Placental epithelial cell (primary cell): ENCODE measurements at places on chromosomes 12 and 14. TPM values are rescaled to one million over a fixed set of nuclear protein-coding genes. Genes with fewer than 3 reads are reported as not detected.

Gene CGRRF1
- total RNA-seq = 6.7 and 8.8 TPM in 2 replicates

Gene RPS6KA5
- total RNA-seq = 0.76 and 3.1 TPM in 2 replicates

Gene CYP27B1
- total RNA-seq = 2.9 and 3.9 TPM in 2 replicates

Gene ZNF891
- total RNA-seq = 0.76 and 1.2 TPM in 2 replicates

Gene PPFIA2
- not detected in 2 replicates for total RNA-seq

Gene HSPB8
- 46.3 and 63.1 TPM in 2 replicates for total RNA-seq

Gene YBX3
- 177 and 242 TPM in 2 replicates for total RNA-seq

Gene PLEKHH1
- 1.2 and 1.4 TPM in 2 replicates for total RNA-seq

Gene SMCO2
- total RNA-seq = 0.39 TPM in 1 of 2 replicates, not detected in the other

Gene ITGA7
- 0.22 and 0.39 TPM in 2 replicates for total RNA-seq

Gene A2ML1
- 179 and 399 TPM in 2 replicates for total RNA-seq

Gene RNU4-1
- under 0.01 TPM in 2 replicates for total RNA-seq

Gene MDM2
- total RNA-seq = 89.9 and 270 TPM in 2 replicates

Gene KRT2
- not detected in 2 replicates for total RNA-seq

Gene LBHD2
- not detected in 2 replicates for total RNA-seq

Gene PAN2
- total RNA-seq = 25.2 and 42.8 TPM in 2 replicates

Gene MUCL1
- total RNA-seq = not detected in 2 replicates

Gene AGAP2
- total RNA-seq = 0.33 and 0.39 TPM in 2 replicates

Gene CLEC4D
- not detected in 2 replicates for total RNA-seq

Gene SLC25A47
- not detected in 2 replicates for total RNA-seq

Gene MGAT4C
- not detected in 2 replicates for total RNA-seq

Gene IAPP
- total RNA-seq = not detected in 2 replicates

Gene CAPZA3
- 0.79 TPM in 1 of 2 replicates, not detected in the other for total RNA-seq

Gene DDX11
- total RNA-seq = 9.0 and 22.0 TPM in 2 replicates

Gene ALDH1L2
- total RNA-seq = 3.9 and 6.8 TPM in 2 replicates

Gene SERPINA9
- not detected in 2 replicates for total RNA-seq

Gene PTPRQ
- total RNA-seq = under 0.01 TPM in 1 of 2 replicates, not detected in the other

Gene RASSF9
- under 0.01 and 0.76 TPM in 2 replicates for total RNA-seq

Gene MAP1LC3B2
- 0.39 TPM in 1 of 2 replicates, not detected in the other for total RNA-seq

Gene TRHDE
- total RNA-seq = 1.7 and 2.0 TPM in 2 replicates

Gene GPR135
- 2.7 and 2.9 TPM in 2 replicates for total RNA-seq

Gene CD4
- total RNA-seq = 0.98 and 1.2 TPM in 2 replicates

Gene NGB
- not detected in 2 replicates for total RNA-seq

Gene PPHLN1
- 51.0 and 57.9 TPM in 2 replicates for total RNA-seq

Gene TNFAIP2
- 8.6 and 12.3 TPM in 2 replicates for total RNA-seq

Gene PLA2G1B
- not detected in 2 replicates for total RNA-seq

Gene LALBA
- not detected in 2 replicates for total RNA-seq

Gene TEX52
- total RNA-seq = not detected in 2 replicates

Gene LRRC9
- not detected in 2 replicates for total RNA-seq

Gene ESR2
- not detected in 2 replicates for total RNA-seq

Gene PTPN21
- 33.8 and 42.7 TPM in 2 replicates for total RNA-seq

Gene CLEC1B
- total RNA-seq = under 0.01 and 0.33 TPM in 2 replicates

Gene IFI27
- 0.39 and 0.76 TPM in 2 replicates for total RNA-seq

Gene KRT5
- total RNA-seq = 884 and 2,107 TPM in 2 replicates

Gene MORN3
- 1.8 and 2.4 TPM in 2 replicates for total RNA-seq

Gene NFE2
- under 0.01 and 0.22 TPM in 2 replicates for total RNA-seq

Gene CHGA
- 0.33 TPM in 1 of 2 replicates, not detected in the other for total RNA-seq

Gene RASAL1
- 0.33 and 0.39 TPM in 2 replicates for total RNA-seq

Gene STAB2
- not detected in 2 replicates for total RNA-seq

Gene SYNDIG1L
- total RNA-seq = not detected in 2 replicates

Gene PPP1R1A
- total RNA-seq = not detected in 2 replicates
